ENCODE measurements at places on chromosomes 3 and 15. TPM values are rescaled to one million over a fixed set of nuclear protein-coding genes. Genes with fewer than 3 reads are reported as not detected.

DNA sequence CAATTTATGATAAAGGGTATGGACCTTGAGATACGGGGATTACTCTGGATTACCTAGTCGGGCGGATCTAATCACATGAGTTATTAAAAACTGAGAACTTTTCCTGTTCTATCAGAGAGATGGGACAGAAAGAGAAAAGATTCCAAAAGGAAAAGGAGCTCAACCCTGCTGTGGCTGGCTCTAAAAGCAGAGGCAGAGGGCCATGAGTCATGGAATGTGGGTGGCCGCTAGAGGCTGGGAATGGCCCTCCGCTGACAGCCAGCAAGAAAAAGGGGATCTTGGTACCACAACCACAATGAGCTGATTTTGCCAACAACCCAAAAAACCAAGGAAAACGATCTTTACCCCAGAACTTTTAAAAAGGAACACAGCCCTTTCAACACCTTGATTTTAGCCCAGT, 210.0 kb downstream of the MAGI1 start:
- no peak for DNase-seq

The LRRC34 gene
- polyA plus RNA-seq = 3.3 TPM

DNA sequence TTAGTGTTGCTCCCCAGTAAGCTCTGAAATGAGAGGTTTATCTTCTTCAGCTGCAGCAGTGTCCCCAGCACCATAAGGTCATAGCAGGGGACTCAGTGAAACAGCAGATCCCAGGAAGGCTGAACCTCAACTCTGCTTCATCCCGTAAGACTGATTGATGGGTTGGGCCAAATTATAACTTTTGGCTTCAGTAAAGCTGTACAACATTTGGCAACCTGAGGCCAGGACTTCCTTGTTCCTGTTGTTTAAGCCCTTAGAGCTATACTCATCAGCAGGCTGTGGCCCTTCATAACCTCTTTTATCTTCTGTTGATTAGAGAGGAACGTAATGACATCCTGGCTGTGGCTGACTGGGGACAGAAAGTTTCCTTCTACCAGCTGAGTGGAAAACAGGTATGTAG, 29.0 kb downstream of the IFT122 start:
- DNase-seq = no peak

DNA sequence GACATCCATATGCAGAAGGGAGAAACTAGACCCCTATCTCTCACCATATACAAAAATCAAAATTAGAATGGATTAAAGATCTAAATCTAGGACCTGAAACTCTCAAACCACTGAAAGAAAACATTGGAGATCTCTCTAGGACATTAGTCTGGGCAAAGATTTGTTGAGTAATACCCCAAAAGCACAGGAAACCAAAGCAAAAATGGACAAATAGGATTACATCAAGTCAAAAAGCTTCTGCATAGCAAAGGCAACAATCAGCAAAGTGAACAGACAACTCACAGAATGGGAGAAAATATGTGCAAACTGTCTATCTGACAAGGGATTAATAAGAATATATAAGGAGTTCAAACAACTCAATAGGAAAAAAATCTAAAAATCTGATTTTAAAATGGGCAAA, 54.8 kb downstream of the MYO9A start:
- DNase-seq = no peak

- no peak for DNase-seq
Measured at GRCh38 chr3:169295912-169296570, 367.5 kb downstream of the MECOM start.

The KLHL6 gene
- polyA plus RNA-seq = 1.6 TPM

The INKA1 gene
- 7.4 TPM for polyA plus RNA-seq

The IQCF5 gene
- not detected for polyA plus RNA-seq

- no peak for DNase-seq
Measured at GRCh38 chr3:171977860-171978259, 61.5 kb upstream of the FNDC3B start.

The THPO gene
- 2.5 TPM for polyA plus RNA-seq
